ENCODE measurements at places on chromosomes 2 and 18.

- DNase-seq = no peak
Measured at GRCh38 chr2:239247401-239248245, 153.2 kb downstream of the HDAC4 start.

GRCh38 chr2:190051223-190051622 lies 11.3 kb downstream of the MSTN start:
- no peak for DNase-seq

GRCh38 chr2:164306872-164307271 lies 314.4 kb downstream of the GRB14 start:
- DNase-seq = no peak

DNA sequence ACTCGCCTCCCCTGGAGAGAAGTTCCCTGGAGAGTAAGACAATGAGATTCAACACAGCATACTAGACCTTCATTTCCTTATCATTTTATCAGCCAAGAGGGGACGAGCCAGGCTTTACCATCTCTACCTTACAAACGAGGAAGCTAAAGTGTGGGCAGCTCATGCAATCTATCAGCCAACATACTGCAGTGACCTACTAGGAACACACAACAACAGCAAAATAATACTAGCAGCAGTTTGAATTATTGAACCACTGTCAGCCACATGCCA lies 60.0 kb upstream of the TEX51 start:
- DNase-seq = no peak

- no peak for DNase-seq
Measured at GRCh38 chr2:143758629-143759330, 629.6 kb downstream of the ARHGAP15 start.

- no peak for DNase-seq
Measured at GRCh38 chr2:217935901-217936684, 66.7 kb downstream of the TNS1 start.

- DNase-seq = no peak
Measured at GRCh38 chr2:179338681-179339080, 74.0 kb upstream of the SESTD1 start.

DNA sequence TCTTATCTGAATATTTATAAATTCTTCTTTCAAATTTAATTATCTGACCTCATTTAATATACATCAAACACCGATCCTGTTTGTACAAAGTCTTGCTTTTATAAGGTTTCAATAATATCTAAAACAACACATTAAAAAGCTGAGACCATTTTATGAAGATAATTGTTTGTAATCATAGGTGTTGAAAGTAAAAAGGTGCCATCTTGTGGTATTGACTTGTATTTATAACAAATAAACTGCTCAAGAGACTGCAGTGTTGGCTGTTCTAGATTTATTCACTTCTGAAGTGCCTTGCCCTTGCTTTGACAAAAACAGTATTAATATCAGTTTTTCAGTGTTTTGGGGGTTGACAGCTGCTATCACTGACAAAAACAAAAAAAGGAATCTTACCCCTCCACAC lies 286.8 kb upstream of the HNMT start:
- DNase-seq = no peak

DNA sequence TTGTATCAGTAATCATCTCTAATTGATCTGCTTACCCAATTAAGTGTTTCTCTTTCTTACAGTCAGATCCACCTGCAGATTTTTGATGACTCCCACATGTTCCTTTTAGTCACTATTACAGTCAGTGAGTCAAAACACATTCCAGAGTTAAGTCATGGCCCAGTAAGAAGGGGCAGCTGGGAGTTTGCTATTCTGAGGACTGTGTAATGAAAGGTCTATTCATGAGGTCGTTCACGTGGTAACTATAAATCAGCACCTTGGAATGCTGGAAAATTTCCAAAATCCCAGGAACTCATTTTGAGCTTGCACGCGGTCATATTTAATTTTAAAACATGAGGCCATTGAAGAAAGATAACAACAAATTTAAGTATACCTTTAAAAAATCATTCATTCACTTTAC lies 252.5 kb downstream of the XIRP2 start:
- no peak for DNase-seq

DNA sequence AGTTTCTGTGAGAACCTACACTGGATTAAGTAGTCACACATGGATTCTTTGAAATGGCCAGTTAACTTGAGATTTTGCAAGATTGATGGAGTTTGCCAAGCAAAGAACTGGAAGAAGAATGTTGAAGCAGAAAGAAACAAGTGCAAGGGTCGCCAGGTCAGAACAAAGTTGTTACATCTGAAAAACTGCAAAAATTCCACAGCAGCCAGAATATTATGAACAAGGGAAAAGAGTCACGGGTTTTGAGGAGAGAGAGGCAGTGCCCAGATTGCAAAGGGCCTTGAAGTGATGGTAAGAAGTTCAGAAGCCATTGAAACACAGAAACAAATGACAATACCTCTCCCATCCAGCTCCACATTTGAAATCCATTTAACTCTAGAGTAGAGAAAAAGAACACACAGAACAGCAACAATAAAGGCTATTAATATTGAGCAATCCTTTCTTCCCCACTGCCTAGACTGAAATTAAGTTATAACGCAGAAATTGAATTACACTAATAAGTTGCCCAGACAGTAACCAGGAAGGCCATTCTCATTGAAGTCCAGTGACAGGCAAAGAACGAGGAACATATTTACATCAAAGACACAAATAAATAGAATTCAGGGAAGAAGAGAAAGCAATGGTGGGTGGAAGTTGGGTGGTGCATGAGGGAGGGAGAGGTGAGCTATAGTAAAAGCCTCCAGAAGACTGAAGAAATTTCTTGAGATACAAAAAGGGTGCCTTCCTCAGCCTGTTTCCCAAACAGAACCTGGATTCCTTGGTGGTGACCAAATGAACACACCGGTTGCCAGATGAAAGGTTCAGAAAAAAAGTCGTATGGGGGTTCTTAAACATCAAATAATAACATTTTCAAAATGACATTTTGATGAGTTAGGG lies 80.6 kb downstream of the ARHGAP15 start:
- DNase-seq = no peak

GRCh38 chr2:42072349-42073118 lies 24.7 kb downstream of the PKDCC start:
- DNase-seq = peak; percentile 60

- DNase-seq = no peak
Measured at GRCh38 chr18:62464266-62464665, 58.6 kb upstream of the ZCCHC2 start.

- no peak for DNase-seq
Measured at GRCh38 chr2:164742738-164743317, 98.8 kb downstream of the COBLL1 start.

DNA sequence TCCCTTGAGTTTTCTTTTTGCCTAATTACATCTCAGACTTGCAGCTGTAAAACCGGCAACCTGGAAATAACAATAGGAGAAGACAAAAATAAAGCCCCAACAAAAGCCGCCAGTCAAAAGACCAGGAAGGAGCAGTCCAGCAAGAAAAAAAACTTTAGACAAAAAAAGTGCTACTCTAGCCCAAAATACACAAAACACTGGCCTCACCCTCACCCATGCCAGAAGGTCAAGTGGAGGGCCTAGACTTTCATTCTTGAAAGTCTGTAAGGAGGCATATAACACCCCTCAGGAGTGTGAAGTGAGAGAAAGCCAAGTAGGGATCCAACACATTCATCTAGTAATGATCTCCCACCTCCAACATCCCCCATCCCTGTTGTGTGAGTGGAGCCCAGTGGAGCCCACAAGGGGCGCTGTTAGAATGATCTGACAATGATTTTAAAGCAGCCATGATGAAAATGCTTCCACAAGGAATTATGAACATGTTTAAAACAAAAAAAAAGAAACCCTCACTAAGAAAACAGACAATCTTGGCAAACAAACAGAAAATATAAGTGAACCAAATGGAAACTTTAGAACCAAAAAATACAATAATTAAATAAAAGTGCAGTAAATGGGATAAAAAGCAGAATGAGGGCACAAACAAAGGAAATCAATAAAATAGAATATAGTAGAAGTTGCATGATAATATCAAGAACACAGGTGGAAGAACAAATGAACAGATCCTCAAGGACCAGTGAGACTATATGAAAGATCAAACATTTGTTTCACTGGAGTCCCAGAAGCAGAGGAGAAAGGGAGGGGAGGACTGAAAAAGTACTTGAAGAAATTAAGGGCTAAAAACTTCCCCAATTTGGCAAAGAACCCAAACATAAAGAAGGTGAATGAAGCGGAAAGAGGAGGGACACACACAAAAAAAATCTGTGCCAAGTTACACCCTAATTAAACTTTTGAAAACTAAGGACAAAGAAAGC lies 23.9 kb downstream of the SESTD1 start:
- no peak for DNase-seq

Measured in mucosa of gallbladder (tissue), 1 donor.